Chondrocyte (in vitro differentiated cells): ENCODE measurements at places on chromosomes 3 and 15. TPM values are rescaled to one million over a fixed set of nuclear protein-coding genes. Genes with fewer than 3 reads are reported as not detected.

DNA sequence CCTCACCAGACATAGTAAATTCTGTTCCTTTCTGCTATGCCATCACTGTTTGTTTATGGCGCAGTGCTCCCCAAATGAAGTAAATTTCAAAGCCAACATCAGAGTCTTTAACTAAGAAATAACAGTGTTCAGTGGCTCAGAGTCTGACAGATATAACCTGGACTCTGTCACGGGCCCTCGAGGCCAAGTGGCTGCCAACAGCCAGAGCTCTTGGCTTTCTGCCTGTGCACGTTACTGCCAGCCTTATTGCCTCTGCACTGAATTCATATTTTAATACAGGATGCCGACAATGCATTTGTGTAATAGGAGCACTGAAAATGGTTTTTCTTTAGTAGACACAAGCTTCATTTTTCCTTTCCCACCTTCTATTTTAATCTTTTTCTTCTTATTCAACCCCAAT is 219.9 kb downstream of the NLGN1 start:
- no peak overlapping the region for H3K27ac ChIP-seq
- no peaks in the 10 kb centered on the region for H3K27me3 ChIP-seq
- no peaks in the 10 kb centered on the region for H3K36me3 ChIP-seq
- no peak for DNase-seq
- no peak overlapping the region for H3K4me3 ChIP-seq

GRCh38 chr3:192652727-192653126 is 74.6 kb downstream of the FGF12 start:
- H3K27me3 ChIP-seq: peaks cover 5% of the 10 kb centered on the region
- no peaks in the 10 kb centered on the region for H3K4me1 ChIP-seq
- no peak overlapping the region for H3K4me3 ChIP-seq
- no peak overlapping the region for H3K27ac ChIP-seq

DNA sequence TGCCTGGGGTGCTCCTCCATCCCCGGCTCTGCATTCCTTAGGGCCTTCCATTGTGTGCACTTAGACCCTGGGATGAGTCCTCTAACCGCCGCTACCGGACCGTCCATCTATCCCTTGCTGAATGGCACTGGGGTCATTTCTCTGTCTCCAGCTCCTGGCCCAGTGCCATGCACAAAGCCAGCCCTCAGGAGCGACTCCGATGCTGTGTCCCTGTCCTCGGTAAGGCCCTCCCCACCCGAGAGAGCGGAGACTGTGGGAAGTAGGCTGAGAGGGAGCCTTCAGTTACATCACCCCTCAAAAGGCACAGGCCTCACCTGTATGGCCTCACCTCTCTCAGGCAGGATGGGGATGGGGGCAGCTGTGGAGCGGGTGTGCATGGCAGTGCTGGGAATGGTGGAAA is 33.8 kb downstream of the MUC4 start:
- H3K4me3 ChIP-seq: no peak overlapping the region
- H3K4me1 ChIP-seq: no peaks in the 10 kb centered on the region
- DNase-seq: no peak
- H3K36me3 ChIP-seq: no peaks in the 10 kb centered on the region
- H3K27ac ChIP-seq: no peak overlapping the region

Gene CACNA2D2
- total RNA-seq: 0.34 to 0.46 TPM (median 0.40 TPM) in 3 replicates

DNA sequence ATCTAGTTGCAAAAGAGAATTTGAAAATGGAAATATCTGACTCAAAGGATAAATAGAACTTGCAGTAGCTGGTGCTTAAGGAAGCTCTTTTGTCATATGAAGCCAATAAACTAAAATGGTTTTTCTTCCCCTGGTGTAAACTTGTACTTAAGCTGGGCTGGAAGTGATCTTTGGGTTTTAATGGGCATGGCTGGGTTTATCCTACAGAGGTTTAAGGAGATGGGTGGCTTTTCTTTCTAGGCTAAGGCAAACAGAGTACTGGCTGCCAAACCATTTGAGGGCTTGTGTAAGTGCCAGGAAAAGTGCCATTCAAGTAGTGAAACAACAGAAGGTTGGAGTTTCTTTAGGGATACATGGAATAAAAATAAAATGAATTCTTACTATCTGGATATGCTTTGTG is 12.1 kb upstream of the UTS2B start:
- no peak for DNase-seq
- H3K4me3 ChIP-seq: no peak overlapping the region
- H3K27me3 ChIP-seq: no peaks in the 10 kb centered on the region
- peaks cover 65% of the 10 kb centered on the region for H3K4me1 ChIP-seq

DNA sequence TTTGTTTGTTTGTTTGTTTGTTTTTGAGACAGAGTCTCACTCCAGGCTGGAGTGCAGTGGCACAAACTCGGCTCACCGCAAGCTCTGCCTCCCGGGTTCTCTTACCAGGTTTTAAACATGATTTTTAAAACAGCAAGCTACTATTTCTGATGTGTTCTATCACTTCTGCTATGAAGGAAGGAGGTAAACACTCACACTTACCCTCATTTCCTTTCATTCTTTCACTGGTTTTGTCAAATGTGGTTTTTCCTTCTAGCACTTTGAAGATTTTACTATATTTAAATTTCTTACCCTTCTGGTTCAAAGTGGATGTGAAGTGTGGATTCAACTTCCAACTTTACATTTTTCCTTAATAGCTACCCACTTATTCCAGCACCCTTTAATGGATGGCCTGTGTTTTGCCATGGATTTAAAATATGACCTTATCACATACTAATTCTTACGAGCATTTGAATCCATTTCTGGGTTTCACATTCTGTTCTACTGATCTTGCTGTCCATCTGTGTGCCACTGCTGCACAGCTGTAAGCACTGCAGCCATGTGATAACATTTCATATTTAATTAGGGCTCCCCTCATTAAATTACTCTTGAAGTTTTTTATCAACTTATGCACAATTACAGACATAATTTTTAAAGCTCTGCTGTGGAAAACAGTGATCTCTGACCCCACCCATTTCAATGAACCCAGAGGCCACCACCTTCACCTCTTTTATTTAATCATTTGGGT is 42.3 kb downstream of the TXNRD3 start:
- H3K36me3 ChIP-seq: peaks cover 38% of the 10 kb centered on the region
- H3K27me3 ChIP-seq: no peaks in the 10 kb centered on the region
- H3K4me1 ChIP-seq: peaks cover 9% of the 10 kb centered on the region
- no peak for DNase-seq

DNA sequence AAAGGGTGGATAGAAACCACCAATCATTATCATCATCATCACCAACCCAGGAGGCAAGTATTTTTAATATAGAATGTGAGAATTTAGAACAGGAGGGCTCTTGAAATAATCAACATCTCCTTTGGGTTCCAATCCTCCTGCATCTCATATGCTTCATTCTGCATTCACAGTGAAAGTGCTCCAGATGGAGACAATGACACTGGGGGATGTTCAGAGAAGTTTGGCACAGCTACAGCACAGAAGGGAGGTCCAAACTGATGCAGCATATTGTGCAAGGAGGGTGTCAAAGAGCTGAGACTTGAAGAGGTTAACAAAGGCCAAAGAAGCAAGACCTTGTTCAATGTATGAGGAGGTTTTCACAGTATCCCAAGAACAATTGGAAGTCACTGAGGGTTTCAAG is 767.1 kb downstream of the NTRK3 start:
- DNase-seq: no peak
- H3K4me1 ChIP-seq: no peaks in the 10 kb centered on the region
- H3K27me3 ChIP-seq: no peaks in the 10 kb centered on the region
- H3K4me3 ChIP-seq: no peak overlapping the region
- no peak overlapping the region for H3K27ac ChIP-seq

Gene MAPKBP1
- total RNA-seq: 24.9 to 36.6 TPM (median 27.2 TPM) in 3 replicates

- H3K4me1 ChIP-seq: peaks cover 46% of the 10 kb centered on the region
- DNase-seq: no peak
- H3K27ac ChIP-seq: no peak overlapping the region
- H3K27me3 ChIP-seq: peaks cover 7% of the 10 kb centered on the region
- H3K4me3 ChIP-seq: no peak overlapping the region
- peaks cover 3% of the 10 kb centered on the region for H3K36me3 ChIP-seq
These were observed 42.9 kb downstream of the ADCY5 start for GRCh38 chr3:123405936-123406510.

- no peak overlapping the region for H3K27ac ChIP-seq
- no peaks in the 10 kb centered on the region for H3K27me3 ChIP-seq
- DNase-seq: no peak
- H3K36me3 ChIP-seq: no peaks in the 10 kb centered on the region
- H3K4me3 ChIP-seq: no peak overlapping the region
These were observed 330.8 kb upstream of the AGTR1 start for GRCh38 chr3:148366743-148367410.

DNA sequence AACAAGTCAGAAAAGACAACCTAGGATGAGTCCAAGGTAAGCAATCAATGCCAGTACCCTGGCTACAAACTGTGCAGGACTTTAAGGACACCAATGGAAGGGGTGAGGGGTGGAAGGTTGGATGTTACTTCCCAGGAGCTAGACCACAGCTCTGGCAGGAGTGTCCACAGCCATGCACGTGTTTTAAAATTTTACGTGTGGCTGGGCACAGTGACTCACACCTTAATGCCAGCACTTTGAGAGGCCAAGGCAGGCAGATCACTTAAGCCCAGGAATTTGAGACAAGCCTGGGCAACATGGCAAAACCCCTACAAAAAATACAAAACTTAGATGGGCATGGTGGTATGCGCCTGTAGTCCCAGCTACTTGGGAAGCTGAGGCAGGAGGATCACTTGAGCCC is 14.7 kb upstream of the HDC start:
- DNase-seq: no peak
- no peak overlapping the region for H3K4me3 ChIP-seq
- no peaks in the 10 kb centered on the region for H3K27me3 ChIP-seq
- H3K4me1 ChIP-seq: peaks cover 27% of the 10 kb centered on the region
- no peak overlapping the region for H3K27ac ChIP-seq

Gene PLA2G4E
- not detected in 3 replicates for total RNA-seq
